ENCODE measurements at places on chromosomes 4 and X.

DNA sequence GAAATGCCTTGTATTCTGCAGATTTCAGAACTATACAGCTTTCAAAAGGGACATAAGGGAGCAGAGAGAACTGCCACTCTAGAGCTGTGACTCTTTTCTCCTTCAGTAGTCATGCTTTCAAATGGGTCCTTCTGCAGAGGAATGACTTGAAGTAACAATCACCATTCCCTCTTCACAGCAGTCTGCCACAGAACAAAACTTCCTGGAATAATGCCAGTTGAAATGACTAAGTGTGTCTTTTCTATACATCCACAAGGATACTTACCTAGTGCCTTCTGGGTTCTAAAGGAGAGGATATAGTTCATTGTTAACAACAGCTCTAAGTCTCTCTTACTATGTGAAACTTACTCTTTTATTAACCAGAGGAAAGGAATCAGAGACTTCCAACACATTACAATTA, 515.4 kb upstream of the ATOH1 start:
- DNase-seq: no peak

GRCh38 chr4:183447646-183448045, 3.2 kb downstream of the CDKN2AIP start:
- no peak for DNase-seq

GRCh38 chr4:181748581-181748980, 494.6 kb upstream of the TENM3 start:
- no peak for DNase-seq

DNA sequence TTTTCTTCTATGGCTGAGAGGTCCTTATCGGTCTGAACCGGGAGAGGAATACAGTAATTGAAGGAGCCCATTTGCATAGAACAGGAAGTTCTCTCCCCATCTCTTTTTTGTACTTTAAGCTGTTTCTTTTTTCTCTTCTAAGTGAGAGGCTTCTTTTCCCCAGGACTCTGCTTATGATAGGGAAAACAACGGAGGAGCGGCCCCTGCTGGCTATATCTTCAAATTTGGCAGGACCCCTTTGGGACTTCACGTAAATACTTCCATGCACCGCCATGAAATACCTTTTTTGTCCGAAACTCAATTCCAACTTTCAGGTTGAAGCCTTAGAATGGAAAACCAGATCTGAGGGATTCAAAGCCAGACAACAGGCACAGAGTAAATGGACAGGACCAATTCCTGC, 1153.0 kb upstream of the INTU start:
- DNase-seq: no peak

- no peak for DNase-seq
Measured at GRCh38 chr4:45120163-45120562, 393.8 kb upstream of the GNPDA2 start.

DNA sequence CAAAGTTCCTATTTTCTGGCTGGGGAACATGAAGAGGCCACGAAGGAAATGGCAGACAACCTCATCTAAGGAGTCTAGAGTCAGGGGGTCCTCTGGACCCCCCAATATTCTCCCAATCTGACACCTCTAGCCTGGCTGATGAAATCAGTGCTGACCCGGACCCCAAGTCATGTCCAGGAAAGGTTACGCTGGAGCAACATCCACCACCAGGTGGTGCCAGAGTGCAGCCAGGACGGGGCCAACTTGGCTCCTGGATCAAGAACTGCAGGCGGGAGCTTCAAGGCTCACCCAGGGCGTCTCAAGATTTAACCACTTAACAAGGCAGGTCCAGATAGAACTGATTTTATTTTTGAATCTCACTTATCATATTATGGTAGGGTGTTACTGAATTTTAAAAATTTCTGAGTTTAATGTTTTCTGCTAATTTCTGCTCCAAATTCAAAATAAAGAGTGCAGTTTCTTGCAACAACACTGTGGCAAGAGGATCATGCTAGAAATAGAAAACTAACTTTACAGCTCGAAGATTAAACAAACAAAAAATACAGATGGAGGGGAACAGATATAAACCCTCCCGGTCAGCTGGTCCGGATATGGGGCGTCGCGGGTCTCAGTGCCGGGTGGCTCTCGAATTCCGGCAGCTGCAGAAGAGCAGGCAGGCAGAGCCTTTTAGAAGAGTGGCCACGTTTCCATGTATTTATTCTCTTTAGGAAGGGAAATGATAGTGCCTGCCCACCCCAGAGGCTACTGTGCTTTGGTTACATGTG, 135.5 kb downstream of the AFAP1 start:
- peak; percentile 89 for DNase-seq

DNA sequence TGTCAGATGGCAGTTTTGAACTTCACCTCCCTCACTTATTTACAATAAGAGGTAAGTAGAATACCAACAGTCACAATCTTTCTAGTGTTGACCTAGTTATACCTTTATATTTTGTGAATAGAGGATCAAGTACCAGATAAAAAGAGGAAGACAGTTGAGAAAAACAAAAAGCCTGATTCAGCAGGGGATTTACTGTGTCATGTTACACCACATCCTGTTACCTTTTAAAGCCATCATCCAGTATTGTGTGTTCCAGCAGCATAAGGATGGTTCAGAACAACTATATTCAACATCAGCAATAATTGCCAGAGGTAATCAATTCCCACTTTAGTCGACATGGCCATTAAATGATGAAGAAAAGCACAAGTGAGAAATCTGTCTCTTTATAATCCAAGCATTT, 21.3 kb upstream of the CXCL6 start:
- no peak for DNase-seq

DNA sequence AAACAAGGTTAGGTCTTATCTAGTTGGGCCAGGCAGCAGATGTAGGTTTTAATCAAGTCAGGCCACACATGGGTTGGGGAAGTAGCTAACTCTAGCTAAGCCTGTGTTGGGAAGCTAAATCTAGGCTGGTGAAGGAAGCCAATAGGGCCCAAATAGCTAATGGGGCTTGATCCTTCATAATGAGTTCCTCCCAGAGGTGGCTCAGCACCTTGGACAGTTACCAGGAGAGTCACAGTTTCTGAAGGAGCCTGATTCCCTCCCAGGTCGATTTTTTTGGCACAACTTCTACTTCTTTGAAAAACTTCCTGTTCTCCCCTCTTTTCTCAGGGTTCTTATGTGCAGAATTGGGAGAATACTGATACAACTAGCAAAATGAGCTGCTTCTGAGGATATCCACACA, 242.5 kb upstream of the PRPS2 start:
- no peak for DNase-seq

DNA sequence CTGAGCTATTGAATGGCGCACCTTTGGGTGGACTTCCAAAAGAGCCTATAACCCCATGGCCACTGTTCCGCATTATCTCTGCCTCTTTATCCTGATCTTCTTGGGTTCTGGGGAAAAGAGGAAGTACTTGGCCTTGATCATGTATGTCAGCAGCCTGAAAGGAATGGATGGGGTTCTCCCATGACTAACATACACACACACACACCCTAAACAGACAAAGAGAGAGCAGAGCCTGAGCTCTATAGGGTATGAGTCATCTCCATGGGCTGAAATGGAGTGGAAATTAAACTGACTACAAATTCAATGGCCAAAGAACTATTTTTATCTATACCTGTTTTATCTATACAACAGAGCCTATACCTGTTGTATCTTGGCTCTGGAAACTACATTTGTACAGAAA, 141.5 kb upstream of the MTMR8 start:
- no peak for DNase-seq

DNA sequence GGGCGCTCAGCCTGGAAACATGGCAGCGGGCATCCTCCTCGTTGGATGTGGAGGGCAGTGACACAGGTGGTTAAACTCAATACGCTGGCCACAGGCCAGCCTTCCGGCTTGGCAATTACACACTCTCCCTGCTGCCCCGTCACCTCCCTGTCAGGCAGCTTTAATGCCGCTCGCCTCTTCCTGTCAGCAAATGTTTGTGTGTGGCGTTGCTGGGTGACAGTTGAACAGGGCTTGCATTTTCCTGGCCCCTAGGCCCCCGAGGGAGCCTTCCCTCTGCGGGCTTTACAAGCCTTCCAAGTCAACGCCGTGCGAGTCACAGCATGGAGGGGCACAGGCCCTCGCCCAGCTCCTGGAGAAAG, 620.0 kb downstream of the BCOR start:
- DNase-seq: no peak

DNA sequence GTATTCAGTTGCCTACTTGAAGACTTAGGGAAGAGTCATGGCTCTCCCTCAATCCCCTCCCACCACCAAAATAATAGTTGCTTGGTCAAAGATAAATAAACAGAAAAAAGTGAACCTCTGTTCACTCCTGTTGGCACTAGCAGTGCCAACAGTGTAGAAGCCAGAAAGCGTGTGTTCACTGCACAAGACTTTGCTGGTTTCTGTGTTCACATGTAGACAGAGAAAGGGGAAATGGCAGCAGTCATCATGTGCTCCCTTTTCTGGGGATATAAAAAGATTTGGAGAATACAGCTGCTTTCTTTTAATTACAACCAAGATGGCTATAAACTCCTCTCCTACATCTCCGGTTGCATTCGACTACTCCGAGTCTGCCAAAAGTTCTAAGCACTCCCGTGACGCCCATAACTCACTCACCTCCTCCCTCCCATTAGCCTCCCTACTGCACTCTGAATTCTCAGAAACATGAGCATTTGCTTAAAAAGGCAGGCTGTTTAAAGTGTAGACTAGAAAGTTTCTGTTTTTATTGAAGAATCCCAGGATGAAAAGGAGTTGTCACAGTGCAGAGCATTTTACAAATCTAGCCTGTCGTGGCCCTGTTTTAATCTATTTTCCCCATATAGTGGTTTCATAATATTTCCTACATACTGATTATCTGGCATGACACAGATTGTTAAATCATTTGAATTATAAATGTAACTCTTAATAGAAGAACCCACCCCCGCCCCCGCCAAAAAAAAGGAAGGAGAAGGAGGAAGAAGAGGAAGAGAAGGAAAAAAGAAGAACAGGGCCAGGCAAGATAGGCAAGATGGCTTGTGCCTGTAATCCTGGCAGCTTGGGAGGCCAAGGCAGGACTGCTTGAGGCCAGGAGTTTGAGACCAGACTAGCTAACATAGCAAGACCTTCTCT, 16.7 kb downstream of the LGI2 start:
- DNase-seq: no peak

GRCh38 chrX:78650906-78651437, 8.2 kb downstream of the RTL3 start:
- DNase-seq: no peak

GRCh38 chr4:25658357-25658771, 2.7 kb downstream of the SLC34A2 start:
- DNase-seq: no peak

DNA sequence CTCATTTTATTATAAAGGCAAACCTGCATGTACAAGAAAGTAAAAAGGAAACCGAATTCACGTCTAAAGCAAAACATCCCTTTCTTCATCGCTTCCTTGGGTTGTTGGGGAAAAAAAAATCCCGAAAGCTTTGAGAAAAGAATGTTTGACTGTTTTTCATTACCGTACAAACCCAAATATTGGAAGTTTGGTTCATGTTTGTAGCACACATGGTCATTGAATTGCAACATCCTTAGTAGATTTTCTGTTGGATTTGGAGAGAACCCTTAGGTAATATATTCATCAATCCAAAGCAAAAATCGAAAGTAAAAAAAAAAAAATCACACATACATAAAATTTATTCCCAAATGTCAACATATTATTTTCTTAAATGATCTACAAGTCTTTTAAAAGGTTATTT, 420.3 kb downstream of the MAPK10 start:
- DNase-seq: no peak

DNA sequence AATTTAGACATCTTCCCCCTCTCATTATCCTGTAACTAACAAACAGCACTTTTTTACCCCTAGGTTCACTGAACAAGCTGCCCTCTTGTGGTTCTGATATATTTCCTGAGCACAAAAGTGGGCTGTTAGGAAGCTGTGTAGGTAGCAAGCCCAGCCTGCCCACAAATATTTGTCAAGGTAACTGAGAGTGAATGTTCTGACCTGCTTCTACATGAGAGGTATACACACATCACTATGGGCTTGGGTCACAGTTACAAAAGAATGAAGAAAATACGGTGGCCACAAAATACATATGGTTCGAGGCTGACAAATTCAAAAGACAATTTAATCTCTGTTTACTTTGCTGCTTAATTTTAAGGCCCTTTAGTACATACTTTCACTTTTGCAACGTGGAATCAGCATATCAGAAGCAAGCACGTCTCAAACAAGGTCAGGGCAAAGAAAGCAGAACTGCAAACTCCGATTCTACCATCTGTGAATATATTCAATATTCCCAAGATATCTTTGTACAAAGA, 78.7 kb downstream of the RBM47 start:
- DNase-seq: no peak

DNA sequence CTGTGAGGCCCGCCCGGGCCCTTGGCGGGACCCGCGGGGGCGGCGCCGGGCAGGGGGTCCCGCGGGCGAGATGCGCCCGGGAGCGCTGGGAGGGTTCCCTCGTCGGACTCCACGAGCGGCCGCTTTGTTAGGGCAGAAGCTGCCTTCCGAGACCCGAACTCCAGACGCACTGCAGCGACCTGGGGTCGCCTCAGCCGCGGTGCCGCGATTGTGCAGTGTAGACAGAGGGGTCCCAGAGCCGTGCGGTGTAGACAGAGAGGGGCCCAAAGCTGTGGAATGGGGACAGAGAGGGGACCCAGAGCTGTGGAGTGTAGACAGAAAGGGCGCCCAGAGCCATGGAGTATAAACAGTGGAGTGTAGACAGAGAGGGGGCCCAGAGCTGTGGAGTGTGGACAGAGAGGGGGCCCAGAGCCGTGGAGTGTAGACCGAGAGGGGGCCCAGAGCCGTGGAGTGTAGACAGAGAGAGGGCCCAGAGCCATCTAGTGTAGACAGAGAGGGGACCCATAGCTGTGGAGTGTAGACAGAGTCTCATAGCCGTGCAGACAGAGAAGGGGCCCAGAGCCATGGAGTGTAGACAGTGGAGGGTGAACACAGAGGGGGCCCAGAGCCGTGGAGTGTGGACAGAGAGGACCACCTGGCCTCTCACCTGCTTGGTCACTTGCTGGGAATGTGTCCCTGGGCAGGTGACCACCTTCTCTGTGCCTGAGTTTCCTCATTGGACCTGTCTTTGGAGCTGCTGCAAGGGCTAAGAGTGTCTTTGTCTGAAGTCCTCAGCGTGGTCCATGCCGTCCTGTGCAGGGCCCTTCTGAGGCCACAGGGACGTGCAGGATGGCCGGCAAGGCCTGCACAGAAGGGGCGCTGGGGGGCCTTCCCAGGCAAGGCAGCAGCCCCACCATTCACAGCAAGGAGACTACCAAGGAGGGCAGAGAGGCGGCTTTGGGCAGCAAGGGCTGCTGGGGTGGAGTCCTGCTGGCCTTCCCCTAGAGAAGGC, 875 bp downstream of the RGS12 start:
- no peak for DNase-seq

DNA sequence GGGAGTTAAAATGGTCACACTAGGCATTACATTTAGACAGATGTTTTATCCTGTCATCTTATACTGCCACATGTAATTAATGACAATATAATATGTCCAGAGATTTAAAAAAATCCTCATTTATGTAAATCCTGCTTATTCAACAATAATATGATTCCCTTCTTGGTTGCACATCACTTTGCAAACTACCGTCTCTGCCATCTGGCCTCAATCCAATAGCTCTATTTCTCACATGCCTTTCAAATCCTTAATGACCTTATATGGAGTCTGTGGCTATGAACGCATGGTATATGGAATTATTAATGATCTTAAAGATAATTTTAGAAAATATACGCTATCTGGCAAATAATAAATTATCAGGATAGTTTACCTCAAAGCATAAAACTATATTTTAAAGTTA, 144.5 kb downstream of the NPNT start:
- no peak for DNase-seq

Measured in D341Med (cell line).